M059J (cell line): ENCODE measurements at places on chromosomes 2 and 18. TPM values are rescaled to one million over a fixed set of nuclear protein-coding genes. Genes with fewer than 3 reads are reported as not detected.

DNA sequence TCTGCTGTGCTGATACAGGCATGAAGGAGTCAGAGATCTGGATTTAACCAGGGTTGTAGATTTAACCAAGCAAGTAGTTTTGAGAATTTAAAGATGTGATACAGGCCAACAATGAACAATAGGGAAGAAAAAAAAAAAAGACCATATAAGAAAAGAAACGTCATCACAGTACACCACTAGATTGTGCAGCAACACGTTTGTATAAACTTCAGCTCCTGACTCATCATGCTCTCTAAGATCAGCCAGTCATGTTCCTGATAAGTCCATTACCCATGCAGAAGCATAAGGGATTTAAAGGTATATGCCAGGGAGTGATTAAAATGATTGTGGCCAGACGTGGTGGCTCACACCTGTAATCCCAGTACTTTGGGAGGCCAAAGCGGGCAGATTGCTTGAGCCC, 22.3 kb upstream of the ERICH2 start:
- DNase-seq, result peak; percentile 76

GRCh38 chr2:181318504-181319280, 138.5 kb upstream of the ITGA4 start:
- DNase-seq, result no peak

Gene IL36A
- total RNA-seq, result not detected in 2 replicates

GRCh38 chr2:56184500-56185011, 766 bp downstream of the CCDC85A start:
- DNase-seq, result peak; percentile 53

GRCh38 chr18:38174594-38174993, 609.0 kb upstream of the CELF4 start:
- DNase-seq, result no peak

Gene INPP4A
- total RNA-seq, result 10.2 and 14.3 TPM in 2 replicates

Gene ANO7
- total RNA-seq, result 0.62 and 0.76 TPM in 2 replicates

Gene ST8SIA5
- 9.8 and 12.2 TPM in 2 replicates for total RNA-seq

DNA sequence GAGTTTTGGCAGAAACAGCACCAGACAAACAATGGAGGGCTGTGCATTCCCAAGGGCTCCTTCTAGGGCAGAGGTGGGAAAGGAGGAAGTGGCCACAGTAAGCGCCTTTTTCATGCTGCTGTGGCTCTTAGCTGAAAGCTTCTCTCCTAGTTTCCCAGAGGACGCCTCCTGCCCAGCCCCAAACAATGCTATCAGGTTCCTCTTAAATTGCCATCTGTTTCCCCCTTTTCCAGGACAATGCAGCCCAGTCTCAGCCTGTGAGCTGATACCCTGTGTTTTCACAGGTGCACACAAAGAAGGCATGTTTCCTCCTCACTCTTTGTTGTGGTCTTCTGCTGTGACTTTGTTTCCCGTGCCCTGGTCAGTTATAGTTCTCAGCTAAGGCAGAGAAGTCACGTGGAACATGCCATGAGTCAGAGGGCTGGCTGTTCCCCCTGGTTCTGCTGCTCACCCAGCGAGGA, 5.4 kb upstream of the FAM124B start:
- no peak for DNase-seq

Gene POTEF
- not detected in 2 replicates for total RNA-seq
